Panc1 (cell line): ENCODE measurements at places on chromosomes 12 and 14. TPM values are rescaled to one million over a fixed set of nuclear protein-coding genes. Genes with fewer than 3 reads are reported as not detected.

GRCh38 chr12:92943482-92944250 is 14.6 kb upstream of the EEA1 start:
- no peak for DNase-seq
- no peaks in the 10 kb centered on the region for H3K27me3 ChIP-seq
- no peak overlapping the region for H3K27ac ChIP-seq
- H3K36me3 ChIP-seq = no peaks in the 10 kb centered on the region
- no peak overlapping the region for H3K4me3 ChIP-seq
- no peaks in the 10 kb centered on the region for H3K4me1 ChIP-seq

DNA sequence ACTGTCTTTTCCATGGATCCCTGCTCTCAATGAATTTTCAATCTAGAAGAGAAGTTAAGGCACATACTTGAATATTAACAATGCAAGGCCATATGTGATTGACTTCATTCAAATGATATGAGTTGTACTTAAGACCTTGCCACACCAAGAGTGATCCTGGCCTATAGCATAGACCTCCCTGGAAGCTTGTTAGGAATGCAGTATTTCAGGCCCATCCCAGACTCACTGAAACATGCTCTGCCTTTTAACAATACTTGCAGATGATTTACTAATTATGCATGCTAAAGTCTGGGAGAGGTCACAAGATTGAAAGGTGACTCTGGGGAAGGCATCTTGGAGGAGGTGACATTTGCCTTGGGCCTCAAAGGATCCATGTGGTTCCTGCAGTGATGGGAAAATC is 43.2 kb downstream of the RFX4 start:
- H3K4me3 ChIP-seq = no peak overlapping the region
- no peak for DNase-seq
- no peaks in the 10 kb centered on the region for H3K4me1 ChIP-seq

The CLEC4D gene
- not detected for total RNA-seq

The ZDHHC22 gene
- 0.46 TPM for total RNA-seq
